ENCODE measurements at places on chromosomes 3 and 15. TPM values are rescaled to one million over a fixed set of nuclear protein-coding genes. Genes with fewer than 3 reads are reported as not detected.

DNA sequence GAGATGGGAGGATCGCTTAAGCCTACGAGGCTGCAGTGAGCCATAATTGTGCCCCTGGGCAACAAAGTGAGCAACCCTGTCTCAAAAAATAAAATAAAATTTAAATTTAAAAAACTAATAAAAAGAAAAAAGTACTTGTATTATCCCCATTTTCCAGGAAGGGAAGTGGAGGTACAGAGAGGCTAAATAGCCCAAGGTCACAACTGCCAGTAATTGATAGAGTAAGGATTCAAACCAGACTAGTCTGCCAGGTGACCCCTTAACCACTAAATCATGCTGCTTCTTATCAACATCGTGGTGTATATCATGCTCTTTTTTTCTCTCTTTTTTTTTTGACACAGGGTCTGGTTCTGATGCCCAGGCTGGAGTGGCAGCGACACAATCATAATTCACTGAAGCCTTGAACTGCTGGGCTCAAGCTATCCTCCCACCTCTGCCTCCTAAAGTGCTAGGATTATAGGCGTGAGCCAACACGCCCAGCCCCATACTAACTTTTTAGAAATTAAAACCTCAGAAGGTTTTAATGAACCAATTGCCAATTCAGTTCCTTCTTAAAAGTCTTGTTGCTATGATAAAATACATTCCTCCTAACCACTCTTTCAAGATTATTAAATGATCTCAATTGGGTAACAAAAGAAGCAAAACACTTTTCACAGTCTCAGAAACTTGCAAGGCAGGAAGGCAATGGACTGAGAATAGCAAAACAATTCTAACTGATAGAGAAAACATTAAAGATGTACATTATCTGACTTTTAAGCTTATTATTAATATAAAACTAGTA is 30.5 kb downstream of the HERC1 start:
- DNase-seq = no peak

DNA sequence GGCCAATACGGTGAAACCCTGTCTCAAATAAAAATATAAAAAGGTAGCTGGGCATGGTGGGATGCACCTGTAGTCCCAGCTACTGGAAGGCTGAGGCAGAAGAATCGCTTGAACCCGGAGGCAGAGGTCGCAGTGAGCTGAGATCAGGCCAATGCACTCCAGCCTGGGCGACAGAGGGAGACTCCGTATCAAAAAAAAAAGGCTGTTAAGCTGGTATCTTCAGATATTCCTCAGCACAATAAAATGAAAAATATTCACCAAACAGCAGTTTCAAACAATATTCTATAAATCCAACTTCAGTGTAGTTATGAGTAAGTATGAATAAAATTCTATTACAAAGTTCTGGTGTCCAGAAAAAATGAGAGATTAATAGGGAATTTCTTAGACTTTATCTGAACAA is 14.2 kb downstream of the DENND4A start:
- DNase-seq = no peak

DNA sequence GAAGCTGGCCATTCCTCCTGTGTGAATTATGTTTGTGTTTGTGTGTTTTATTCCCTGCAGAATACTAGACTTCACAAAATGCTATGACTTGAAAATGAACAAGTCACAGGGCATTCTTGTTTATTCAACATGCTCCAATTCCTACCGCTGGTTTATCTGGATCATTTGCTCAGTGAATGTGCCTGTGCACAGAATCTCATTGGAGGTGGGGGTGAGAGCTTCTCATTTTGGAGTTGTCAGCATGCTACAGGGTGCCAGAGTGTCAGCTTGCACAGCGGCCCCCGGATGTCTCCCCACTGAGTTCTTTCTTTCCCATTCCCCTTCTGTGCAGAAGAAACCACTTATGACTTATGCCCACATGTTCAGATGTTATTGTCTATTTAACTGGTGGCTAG is 428.7 kb downstream of the ROBO2 start:
- no peak for DNase-seq

Gene GOLGA6L2
- total RNA-seq = not detected

- DNase-seq = no peak
Observed at GRCh38 chr3:146283781-146284445, 33.0 kb upstream of the PLSCR4 start.

Gene NME9
- 1.9 TPM for total RNA-seq

GRCh38 chr15:44719293-44719999 is 8.1 kb downstream of the B2M start:
- DNase-seq = no peak

Gene NRG4
- 6.4 TPM for total RNA-seq

Gene KNG1
- total RNA-seq = not detected

GRCh38 chr15:47374222-47374621 is 343.1 kb upstream of the SEMA6D start:
- no peak for DNase-seq

DNA sequence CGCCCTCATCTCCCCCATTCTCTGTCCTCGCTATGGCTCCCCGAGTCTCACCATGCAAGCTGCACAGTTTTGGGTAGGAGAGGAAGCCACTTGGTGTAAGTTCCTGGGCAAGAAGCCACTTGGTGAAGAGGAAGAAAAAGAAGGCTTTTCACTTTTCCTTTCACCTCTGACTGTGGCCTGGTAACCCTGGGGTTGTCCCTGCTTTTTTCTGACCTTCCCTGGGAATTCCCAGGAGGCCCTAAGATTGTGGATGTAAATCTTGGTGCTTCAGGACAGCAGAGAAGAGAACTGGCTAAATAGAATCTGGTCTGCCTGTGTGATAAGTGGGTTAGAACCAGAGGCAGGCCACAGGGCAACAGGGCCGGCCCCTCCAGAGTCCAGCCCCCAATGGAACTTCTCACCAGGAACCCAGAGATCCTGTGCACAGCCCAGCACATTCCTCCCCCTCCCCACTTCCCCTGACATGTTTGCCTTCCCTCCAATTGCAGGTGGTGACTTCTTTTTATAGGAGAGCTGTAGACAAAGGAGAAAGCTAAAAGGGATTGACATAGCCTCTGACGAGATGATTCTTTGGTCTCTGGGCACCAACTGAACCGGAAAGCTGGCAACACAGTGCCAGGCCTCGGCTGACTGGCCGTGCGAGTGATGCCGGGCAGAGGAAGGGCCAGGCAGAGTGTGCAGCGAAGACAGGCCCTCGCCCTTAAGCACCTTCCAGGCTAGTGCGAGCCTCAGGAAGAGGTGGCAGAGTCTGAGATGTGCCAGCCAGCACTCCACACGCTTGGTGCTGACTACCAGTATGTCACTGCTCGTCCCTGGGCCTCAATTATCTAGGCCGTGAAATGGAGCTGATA is 19.4 kb upstream of the SKOR1 start:
- no peak for DNase-seq

DNA sequence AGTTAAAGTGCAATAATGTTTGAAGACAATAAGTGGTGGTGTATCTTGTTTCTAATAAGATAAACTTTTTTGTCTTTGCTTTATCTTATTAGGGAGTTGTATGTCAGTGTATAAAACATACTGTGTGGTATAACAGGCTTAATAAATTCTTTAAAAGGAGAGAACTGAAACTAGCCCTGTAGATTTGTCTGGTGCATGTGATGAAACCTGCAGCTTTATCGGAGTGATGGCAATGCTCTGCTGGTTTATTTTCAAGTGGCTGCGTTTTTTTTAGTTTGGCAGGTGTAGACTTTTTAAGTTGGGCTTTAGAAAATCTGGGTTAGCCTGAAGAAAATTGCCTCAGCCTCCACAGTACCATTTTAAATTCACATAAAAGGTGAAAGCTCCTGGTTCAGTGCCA is 2.7 kb downstream of the RPL15 start:
- no peak for DNase-seq

GRCh38 chr3:105466495-105467404 is 100.0 kb downstream of the ALCAM start:
- no peak for DNase-seq

DNA sequence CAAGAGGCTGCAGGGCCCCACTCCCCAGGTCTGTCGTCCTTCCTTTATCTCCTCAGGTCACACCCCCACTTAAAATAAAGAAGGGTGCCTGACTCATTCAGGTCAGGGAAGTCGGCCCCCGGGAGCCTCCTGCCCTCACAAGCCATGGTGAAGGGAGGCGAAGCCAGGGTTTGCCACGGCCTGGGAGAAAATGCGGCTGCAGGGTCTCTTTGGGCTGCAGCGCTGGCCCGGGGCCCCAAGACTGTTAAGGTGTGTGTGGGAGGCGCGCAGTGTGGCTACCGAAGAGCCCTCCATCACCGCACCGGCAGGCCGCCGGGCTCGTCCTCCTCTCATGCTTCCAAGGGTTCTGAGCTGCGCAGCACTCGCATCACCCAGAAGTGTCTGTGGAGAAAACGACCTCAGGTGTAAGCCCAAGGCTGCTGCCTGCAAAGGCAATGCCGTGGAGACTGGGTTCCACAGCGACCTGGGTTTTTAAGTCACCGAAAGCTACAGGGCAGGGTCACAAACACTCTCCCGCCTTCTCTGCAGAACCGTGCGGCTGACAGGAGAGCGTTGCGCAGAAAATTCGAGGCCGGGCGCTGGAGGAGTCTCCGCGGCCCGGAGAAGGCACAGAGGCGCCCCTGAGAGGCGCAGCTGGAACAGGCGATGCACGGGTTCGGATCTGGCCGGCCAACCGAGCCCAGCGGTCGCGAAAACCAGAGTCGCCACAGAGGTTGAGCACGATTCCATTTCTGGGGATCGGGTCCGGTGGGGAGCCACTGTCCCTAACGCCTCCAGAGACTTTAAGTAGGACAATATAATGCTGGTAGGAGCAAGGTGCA is 8.7 kb downstream of the FOXL2 start:
- no peak for DNase-seq

GRCh38 chr3:113575206-113575605 is 42.9 kb downstream of the SIDT1 start:
- DNase-seq = no peak

Gene MNS1
- total RNA-seq = 1.8 TPM

Gene PARP3
- 15.8 TPM for total RNA-seq

DNA sequence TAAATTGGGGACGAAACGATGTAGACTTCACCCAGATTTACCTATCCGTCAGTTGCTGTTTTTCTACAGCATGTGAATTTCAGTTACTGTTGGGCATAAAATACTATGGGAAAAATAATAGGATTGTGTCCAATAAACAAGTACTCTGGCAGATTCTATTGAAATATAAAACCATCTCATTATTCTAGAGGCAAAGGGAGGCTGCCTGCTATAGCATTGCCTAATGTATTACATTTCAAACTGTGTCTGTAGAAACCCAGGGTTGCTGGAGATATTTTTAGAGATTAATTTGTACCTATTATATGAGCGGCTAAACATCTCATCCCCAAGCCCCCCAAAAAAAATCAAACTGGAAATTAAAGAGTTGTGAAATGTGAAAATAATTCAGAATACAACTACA is 159.6 kb upstream of the IL12A start:
- no peak for DNase-seq

DNA sequence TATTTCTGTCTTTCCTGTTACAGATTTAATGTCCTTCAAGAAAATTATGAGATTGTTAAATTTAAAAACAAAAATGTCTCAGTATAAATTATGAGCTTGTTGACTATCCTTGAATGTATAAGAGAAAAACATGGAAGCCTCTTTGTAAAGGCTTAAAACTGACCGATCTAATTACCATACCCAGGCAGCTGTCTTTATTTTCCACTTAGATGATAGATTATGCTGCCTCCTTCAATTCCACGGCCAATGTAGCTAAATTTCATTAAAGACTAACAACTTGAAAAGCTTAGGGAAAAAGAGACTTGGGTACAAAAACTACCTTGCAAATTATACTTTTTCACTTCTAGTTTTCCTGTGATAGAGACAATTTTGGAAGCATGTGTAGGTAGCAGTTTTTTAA is 88.3 kb downstream of the ATP10A start:
- no peak for DNase-seq

DNA sequence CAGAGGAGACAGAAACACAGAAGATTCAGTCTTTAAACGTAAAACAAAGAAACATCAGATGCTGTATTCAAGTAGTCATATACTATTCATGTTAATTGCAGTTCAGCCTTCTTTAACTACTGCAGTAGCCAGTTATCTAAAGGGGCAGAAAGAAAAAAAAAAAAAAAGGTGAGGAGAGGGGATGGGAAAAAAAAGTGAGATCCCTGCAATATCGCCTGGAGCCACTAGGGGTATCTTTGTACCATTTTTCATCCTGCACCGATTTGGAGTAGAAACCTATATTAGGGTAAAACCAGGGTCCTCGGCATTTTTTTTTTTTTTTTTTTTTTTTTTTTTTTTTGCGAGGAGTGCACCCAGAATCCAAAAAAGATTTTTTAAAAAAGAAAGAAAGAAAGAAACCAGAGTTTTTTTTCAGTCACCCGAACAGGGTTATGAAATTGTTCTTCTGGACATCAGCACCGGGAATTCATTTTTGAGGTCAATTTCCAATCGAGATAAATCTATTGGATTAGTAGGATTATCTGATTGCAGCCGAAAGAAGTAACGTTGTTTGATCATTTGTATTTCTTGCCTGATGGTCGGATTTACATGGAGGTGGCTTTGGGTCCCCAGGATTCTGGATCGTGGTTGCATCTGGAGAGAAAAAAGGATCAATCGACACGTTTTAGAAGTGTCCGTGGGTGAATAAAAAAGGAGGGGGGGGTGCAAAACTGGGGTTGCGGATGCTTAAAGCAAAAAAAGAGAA is 186.7 kb downstream of the NLGN1 start:
- no peak for DNase-seq

GRCh38 chr15:65086680-65087111 is 10.2 kb downstream of the KBTBD13 start:
- no peak for DNase-seq

Gene CSPG5
- total RNA-seq = 1.1 TPM

Gene MAPKAPK3
- total RNA-seq = 249 TPM

DNA sequence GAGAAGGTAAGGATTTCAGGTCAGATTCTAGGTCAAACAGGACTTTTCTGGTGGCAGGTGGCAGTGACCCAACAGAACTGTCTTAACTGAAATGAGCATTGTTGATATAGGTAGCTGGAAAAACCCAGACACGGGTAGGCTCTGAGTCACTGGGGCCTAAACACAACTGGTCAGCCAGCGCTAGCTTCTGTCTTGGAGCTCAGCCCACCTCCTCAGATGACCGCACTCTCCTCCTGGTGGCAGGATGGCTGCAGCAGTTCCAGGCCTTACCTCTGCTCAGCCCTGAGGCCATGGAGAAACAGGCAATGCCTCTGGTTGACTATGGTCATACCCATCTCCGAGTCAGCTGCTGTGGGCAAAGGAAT is 61.1 kb upstream of the GATA2 start:
- no peak for DNase-seq

DNA sequence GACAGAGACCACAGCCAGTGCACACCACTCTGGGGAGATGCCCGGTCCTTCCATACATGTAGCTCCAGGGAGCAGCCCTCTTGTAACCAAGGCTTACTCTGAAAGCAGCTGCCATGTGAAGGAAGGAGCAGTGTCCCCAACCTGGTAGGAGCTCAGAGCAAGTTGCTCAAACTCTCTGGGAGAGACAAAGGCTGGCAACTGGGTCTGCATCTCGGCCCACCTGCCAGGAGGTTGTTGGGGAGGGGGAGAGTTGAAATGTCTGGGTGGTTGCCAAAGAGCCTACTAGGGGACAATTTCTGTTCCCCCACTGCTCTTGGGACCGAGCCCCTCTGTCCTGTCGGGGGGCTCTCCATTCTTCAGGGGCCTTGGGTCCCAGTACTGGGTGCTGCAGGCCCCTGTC is 309.9 kb downstream of the TLE3 start:
- DNase-seq = no peak

GRCh38 chr3:73049319-73049718 is 12.1 kb upstream of the EBLN2 start:
- DNase-seq = no peak

Gene THRB
- 31.4 TPM for total RNA-seq

Data from psoas muscle (tissue), 8 donors.